ENCODE measurements at places on chromosomes 6 and 20.
A peak's percentile ranks its signal among the peaks of the same experiment; 100 is the strongest.

GRCh38 chr6:20931093-20931492, 396.8 kb downstream of the CDKAL1 start:
- DNase-seq = no peak

DNA sequence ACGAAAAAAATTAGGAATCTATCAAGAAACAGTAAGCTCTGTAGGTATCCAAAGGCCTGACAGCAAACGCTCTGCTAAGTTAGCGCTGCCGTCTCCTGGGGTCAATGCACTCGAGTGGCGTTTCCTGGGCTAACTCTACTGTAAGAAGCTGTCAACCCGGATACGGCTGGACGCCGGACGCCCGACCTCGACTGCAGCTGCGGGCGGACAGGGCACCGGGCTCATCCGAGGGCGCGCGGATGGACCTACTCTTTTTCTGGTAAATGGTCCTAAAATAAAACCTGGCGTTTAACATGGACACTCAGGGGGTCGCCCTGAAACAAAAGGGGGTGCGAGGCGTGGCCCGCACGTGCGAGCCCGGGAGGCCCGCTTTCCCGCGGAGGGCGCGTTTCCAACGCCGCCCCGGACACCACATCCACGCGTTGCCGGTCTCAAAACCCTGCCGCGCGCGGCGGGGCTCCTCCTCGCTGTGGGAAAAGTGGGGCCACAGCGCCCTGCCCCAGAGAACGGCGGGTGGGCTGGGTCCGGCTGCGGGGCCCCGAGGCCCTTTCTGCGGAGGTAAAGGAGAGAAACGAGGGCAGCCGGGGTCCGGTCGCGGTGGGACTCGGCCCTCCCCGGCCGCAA, 537 bp downstream of the TCP1 start:
- DNase-seq = peak; percentile 18

GRCh38 chr20:58256842-58257241, 28.4 kb upstream of the ANKRD60 start:
- DNase-seq = no peak

- DNase-seq = no peak
Observed at GRCh38 chr20:64146301-64146935, 17.8 kb upstream of the MYT1 start.

DNA sequence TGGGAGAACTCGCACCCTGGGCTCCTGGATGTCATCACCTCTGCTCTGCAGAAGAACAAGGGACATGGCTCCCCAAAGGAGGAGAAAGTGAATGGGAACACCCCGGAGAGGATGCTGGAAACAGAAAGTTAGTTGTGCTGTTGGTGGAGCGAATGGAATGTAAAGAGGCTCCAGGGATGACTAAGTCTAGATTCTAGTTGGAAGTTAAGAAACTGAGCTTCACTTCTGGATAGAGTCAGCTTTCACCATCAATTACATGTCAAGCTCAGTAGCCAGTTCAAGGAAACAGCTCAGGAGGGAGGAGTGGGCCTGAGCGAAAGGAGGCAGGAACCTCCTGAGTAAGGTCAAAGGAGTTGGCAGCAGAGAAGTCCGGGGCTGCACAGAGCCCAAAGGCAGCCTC, 132.1 kb upstream of the ARID1B start:
- DNase-seq = no peak

DNA sequence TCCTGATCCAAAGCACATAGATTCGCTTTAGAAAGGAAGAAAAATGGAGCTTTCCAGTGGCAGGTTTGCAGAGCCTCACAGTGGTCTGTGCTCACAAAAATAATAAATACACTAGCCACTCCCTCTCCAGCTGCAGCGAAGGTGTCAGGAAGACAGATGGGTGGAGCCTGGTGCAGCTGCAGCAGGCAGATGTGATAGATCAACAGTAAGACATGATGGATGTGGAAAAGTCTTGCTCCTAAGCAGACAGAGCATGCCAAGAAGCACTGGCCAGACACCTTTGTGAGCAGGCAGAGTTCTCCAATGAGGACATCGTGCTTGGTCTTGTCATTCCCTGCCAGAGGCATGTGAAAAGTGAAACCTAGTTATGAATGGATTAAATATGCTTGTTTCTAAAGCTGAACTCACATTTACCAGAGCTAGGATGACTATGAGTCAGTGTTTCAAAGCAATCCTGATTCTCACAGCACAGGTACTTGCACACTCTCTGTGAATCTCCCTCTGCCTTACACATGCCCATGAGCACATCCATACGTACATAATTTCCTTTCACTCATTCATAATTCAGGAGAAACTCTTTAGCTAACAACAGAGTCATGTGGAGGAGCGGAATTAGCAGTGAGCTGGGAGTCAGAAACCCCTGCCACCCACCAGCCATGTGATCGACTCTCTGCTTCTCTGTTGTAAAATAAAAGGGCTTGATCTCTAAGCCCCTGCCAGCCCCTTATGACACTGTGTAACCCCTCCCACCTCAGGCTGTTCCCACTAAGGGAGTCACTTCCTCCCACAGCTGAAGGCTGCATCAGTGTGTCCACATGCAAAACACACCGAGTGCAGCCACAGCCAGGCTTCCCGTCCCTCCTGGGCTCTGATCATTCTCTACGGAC, 111.2 kb downstream of the SCML4 start:
- peak; percentile 74 for DNase-seq

GRCh38 chr6:154345811-154346210, 10.8 kb downstream of the IPCEF1 start:
- DNase-seq = no peak

DNA sequence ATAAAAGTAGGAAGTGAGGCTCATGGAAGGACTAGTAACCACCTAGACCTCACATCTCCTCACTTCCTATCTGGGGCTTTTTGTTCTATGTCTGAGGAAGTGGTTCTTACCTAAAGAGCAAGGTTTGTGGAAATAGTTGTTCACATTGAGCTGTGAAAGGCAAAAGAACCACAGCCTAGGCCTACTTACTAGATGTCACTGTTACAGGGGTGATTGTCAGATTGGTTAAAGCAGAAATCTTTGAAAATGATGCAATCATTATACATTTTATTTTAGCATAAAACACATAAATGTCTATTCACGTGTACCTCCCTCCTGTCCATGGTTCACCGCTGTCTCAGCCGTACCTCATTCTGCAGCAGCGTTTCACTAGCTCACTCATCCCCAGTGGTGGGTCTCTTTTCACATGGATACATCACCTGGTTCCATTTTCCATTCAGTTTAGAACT, 268.8 kb downstream of the TMEM242 start:
- peak; percentile 44 for DNase-seq

GRCh38 chr6:8939615-8940014, 504.3 kb upstream of the SLC35B3 start:
- no peak for DNase-seq

DNA sequence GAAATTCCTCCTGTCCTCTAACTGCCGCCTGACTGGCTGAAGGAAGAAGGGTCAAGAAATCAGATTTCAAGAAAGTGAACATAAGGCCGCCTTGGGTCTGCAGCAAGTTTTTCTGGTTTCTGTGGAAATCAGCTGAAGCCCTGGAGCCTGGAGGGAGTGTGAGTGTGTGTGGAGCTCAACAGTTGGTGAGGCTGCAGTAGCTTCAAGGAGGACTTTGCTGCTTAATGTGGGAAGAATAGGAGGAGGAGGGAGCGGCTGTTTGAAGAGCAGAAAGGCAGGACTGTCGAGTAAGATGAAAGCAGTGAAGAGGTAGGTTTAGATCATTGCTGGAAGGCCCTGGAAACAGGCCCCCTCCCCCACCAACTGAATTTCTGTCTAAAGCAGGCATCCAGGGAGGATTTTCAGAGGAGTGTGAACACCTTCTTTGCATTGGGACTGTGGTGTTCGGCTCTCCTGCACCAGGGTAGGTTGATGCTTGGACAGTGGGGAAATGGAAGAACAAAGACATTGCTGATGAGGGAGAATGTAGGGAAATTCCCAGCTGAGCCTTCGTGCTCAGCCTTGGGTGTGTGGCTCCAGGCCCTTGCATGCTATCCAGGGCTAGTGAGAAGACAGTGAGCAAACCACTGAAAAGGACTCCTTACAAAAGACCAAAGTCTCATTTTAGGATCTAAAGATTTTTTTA, 79.5 kb upstream of the VSTM2L start:
- no peak for DNase-seq

- no peak for DNase-seq
Observed at GRCh38 chr6:146154197-146154596, 125.3 kb downstream of the GRM1 start.

DNA sequence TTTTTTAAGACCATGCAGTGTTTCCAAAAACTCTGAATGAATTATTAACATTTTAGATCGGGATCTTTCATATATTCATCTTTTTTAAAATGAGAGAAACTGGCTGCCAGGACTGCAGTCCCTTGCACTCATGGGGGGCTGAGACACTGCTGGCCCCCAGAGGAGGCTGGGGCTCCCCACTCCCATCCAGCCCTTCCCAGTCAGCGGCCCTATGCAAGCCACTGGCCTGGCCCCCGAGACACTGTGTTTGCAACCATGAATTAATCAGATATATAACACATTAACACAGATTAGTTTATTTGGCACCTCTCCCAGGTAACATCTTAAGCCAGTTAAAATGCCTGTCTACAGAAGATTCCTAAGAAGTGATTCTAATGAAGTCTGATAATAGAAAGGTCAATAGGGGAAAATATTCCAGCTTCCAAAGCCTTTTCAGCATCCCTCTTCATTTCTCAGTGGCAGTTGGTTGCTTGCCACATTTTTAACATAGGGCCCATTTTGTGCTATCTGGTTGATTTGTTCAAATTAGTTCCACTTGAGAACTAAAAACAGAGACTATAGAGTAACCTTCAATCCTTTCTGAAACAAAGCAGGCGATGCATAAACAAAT, 184.4 kb upstream of the FBXL4 start:
- no peak for DNase-seq

- no peak for DNase-seq
Observed at GRCh38 chr6:14751645-14752175, 494.2 kb upstream of the JARID2 start.

Data from stimulated activated CD4-positive, alpha-beta T cell treated with anti-CD3 and anti-CD28 coated beads, Interleukin-1b, Interleukin-23, amount 100 ng/mL, for 48 hours (primary cell).